ENCODE measurements at places on chromosomes 12 and 14.
A peak's percentile ranks its signal among the peaks of the same experiment; 100 is the strongest.

GRCh38 chr12:6204533-6205143 lies 4.4 kb downstream of the CD9 start:
- no peak for DNase-seq

- no peak for DNase-seq
Measured at GRCh38 chr14:32054536-32054935, 22.6 kb upstream of the ARHGAP5 start.

DNA sequence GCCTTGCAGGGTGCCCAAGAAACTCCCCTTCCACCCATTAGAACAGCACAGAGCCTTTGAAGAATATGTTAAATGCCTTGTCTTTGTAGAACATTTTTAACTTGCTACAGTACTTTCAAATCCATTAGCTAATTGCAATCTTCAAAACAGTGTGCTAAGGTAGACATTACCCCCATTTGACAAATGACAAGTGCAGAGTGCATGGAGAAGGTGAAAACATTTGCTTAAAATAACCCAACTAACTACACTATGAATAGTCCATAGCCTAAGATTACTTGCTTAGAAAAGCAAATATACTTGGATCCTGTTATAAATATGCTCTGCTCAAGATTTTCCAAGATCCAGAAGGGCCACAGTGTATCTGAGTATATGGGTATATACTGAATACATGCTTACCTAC lies 87.0 kb upstream of the G2E3 start:
- DNase-seq: no peak

DNA sequence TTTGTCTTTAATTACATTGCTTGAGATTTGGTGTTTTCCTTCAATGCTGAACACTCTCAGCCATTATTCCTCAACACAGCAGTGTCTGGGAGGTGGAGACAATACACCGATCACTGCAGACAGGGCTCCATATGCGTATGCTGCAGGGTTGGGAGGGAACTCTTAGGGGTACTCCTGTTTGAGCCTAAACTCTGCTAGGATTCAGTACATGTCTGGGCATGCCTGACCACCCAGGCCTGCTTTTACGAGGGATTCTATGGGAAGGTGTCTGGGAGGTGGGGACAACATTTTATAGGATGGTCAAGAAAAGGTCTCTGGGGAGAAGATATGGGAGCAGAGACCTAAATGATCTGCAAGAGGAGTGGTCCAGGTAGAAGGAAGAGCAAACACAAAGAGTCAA lies 34.3 kb downstream of the DHRS2 start:
- no peak for DNase-seq

- DNase-seq: no peak
Measured at GRCh38 chr12:71661977-71662530, 1.6 kb downstream of the ZFC3H1 start.

GRCh38 chr14:55803873-55804553 lies 224.0 kb downstream of the KTN1 start:
- no peak for DNase-seq

DNA sequence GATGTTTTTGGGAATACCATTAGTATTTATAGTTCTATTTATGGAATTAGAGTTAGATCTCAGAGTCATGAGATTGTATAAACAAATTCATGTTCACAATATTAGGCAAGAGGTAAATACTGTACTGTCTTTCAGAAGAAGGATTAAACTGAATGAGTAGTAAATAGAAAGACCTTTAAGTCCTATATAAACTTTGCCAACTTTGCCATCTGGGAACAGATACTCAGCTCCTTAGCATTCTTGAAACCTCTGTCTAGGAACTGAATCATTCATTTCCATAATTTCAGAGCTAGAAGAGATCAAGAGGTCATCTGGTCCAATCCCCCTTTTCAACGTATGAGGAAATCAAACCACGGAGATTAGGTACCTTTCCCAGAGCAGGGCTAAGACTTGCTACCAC lies 141.1 kb downstream of the CAND1 start:
- DNase-seq: no peak

- no peak for DNase-seq
Measured at GRCh38 chr14:74610199-74610865, 1.7 kb downstream of the LTBP2 start.

DNA sequence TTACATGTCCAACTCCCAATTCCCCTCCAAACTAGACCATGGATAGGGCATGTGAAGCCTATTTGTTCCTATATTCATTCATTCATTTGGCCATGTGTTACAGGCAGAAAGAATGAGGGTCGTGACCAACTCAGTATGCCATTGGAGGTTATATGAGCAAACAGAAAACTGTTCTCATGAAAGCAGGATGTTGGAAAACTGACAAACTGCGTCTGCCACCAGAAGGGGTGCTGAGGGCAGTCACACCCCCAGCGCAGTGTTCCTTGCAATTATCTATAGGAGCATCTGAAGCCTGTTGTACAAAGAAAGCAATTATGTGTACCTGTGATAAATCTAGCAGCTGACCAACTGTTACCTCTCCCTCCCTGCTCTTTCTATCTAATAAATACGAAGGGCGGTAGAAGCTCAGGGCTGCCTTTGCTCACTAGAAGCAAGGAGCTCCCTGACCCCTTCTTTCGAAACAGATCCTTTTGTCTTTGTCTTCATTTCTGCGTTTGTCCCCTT lies 21.1 kb downstream of the ENTPD5 start:
- no peak for DNase-seq

- no peak for DNase-seq
Measured at GRCh38 chr12:43762596-43762995, 3.8 kb downstream of the IRAK4 start.

GRCh38 chr14:95519699-95520098 lies 3.2 kb upstream of the SYNE3 start:
- DNase-seq: peak; percentile 44

DNA sequence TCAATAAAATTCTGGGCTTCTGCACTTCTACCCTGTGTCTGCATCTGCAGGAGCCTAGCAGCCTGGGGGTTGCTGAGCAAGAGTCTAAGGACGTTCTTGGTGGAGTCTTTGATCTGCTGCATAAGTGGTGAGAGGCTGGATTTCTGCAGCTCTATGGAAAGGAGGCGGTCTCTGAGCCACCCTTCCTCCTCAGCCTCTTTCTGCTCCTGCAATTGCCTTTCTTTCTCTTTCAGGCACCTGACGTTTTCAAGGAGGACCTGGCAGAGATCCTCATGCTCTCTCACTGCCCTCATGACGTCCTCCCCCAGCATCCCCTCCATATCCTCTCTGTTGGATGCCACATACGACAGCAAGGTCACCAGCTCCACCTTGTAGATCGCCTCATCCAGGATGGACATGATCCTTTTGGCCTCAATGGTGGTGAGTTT lies 13.6 kb upstream of the TPCN1 start:
- no peak for DNase-seq

DNA sequence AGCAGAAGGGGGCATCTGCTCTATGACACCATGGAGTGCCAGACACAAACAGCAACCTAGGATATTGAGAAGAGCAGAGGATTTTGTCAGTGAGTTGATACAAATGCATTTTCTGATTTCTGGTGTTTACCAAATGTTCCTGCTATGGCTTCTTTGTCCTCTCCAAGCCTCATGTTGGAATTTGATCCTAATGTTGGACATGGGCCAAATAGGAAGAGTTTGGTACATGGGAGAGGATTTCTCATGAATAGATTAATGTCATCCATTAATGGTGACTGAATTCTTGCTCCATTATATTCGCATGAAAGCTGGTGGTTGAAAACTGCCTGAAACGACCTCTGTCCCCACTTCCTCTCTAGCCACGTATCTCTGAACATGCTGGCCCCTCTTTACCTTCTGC lies 1002.2 kb upstream of the FLRT2 start:
- no peak for DNase-seq

- DNase-seq: no peak
Measured at GRCh38 chr12:129871991-129872972, 31.5 kb downstream of the TMEM132D start.

DNA sequence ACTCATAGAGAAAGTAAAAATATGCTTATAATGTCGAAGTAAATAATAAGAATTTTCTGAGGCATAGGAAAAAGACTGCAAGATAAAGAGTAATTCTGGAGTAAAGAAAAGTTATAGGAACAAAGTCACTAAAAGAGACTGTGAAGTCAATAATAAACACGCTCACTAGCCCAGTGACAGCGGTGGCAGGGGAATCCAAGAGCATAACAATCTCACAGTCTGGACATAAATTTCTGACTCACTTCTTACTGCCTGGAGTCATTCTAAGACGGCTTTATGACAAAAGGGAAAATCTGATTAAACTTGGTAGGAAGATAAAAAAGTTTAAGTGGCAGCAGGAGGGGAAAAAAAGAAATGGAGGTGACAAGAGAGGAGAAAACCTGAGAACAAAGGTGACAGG lies 56.4 kb upstream of the GRIP1 start:
- no peak for DNase-seq

DNA sequence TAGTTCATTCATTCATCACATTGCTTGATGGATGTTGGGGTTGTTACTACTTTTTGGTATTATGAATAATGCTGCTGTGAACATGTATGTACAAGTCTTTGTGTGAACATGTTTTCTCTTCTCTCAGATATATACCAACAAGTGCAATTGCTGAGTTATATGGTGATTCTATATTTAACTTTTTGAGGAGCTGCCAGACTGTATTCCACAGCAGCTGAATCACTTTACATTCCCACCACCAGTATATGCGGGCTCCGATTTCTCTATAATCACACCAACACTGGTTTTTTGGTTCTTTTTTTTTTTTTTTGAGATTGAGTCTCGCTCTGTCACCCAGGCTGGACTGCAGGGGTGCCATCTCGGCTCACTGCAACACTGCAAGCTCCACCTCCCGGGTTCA lies 22.2 kb upstream of the PLEKHG6 start:
- DNase-seq: no peak

DNA sequence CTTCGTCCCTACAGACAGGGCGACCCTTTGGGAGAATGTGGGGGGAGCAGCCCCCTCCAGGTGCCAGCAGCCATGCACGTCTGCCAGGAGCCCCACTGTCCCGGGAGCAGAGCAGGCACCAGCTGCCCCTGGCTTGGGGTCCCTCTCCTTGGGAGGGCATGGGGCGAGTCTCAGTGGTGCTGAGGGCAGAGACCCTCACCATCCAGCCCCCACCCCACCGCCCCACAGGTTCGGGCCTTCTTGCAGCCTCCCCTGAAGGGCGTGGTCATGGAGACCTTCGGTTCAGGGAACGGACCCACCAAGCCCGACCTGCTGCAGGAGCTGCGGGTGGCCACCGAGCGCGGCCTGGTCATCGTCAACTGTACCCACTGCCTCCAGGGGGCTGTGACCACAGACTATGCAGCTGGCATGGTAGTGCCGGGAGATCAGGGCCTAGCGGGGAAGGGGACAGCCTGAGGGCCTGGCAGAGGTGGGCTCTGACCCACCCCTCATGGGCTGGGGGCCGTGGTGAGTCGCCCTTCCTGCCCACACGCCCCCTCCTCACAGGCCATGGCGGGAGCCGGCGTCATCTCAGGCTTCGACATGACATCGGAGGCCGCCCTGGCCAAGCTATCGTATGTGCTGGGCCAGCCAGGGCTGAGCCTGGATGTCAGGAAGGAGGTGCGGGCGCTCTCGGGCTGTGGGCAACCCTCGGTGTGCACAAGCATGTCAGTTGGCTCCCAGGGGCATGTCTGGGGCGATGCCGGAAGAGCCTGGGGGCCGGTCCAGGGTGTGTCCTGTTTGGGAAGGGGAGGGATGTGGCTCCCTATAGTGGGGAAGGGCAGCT lies 18.8 kb downstream of the ASPG start:
- DNase-seq: no peak

- no peak for DNase-seq
Measured at GRCh38 chr14:104935955-104936354, 11.3 kb downstream of the PLD4 start.

DNA sequence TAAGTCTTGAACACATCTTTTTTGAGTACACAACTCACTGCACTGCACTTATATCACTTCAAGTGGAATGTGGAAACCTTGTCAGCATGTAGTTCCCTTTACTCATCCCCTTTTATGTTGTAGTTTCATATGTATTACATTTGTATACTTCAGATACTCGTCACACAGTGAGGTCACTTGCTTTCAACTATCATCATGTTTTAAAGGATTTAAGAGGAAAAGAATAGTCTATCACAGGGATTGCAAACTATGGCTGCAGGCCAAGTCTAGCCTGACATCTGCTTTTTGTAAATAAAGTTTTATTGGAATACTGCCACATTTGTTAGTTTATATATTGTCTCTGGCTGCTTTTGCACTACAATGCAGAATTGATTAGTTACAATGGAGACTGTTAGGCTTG lies 24.3 kb downstream of the CNOT2 start:
- no peak for DNase-seq

DNA sequence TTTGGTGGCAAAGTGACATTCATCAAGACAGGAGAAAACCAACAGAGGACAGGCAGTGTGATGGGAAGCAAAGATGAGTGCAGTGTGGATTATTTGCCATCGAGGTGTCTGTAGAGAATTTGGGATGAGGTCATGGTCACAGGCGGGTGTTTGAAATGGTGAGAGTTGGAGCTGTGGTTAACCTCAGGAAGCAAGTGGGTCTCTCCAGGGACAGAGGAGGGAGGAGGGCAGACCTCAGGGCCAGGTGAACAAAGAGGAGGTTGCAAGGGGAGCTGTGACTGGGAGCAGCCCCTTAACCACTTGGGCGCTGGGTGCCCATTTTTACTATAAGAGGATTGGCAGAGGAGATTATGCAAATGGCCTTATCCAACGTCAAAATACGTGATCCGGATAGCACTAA lies 7.0 kb downstream of the FZD10 start:
- no peak for DNase-seq

- DNase-seq: no peak
Measured at GRCh38 chr12:75389061-75389460, 1.8 kb upstream of the GLIPR1L2 start.

DNA sequence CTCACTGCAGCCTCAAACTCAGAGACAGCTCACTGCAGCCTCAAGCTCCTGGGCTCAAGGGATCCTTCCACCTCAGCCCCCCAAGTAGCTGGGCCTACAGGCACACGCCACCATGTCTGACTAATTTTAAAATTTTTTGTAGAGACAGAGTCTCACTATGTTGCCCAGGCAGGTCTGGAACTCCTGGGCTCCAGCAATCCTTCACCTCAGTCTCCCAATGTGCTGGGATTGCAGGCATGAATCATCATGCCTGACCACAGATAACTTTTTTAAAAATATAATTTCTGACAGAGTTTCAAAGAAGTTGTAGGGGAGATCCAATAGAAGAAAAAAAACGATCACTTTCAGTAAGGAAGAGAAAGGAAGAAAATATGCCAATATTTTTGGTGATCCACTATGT lies 189.7 kb upstream of the CDKN3 start:
- DNase-seq: no peak

GRCh38 chr12:74539261-74539660 lies 1.6 kb downstream of the ATXN7L3B start:
- DNase-seq: no peak

- DNase-seq: no peak
Measured at GRCh38 chr12:74889563-74890236, 319.9 kb downstream of the KCNC2 start.

GRCh38 chr14:72634691-72635616 lies 258.9 kb downstream of the DPF3 start:
- no peak for DNase-seq

GRCh38 chr14:22819151-22819988 lies 4.1 kb upstream of the SLC7A7 start:
- DNase-seq: no peak

GRCh38 chr12:131603939-131604795 lies 106.7 kb upstream of the SFSWAP start:
- peak; percentile 60 for DNase-seq

Measured in immature natural killer cell (primary cell).